Effector memory CD4-positive, alpha-beta T cell (primary cell): ENCODE measurements at places on chromosomes 13 and 19.

DNA sequence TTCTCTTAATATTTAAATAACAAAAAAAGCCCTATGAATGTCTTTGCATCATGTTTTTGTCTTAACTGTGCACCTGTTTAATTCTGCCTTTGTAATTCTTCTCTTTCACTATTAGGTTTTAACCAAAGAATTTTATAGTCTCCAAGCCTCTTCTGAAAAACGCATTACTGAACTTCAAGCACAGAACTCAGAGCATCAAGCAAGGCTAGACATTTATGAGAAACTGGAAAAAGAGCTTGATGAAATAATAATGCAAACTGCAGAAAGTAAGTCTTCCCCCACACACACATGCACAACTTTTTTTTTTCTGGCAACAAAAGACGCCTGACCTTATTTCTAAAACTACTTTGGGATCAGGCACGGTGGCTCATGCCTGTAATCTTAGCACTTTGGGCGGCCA lies 126.5 kb downstream of the PIBF1 start:
- DNase-seq = no peak

DNA sequence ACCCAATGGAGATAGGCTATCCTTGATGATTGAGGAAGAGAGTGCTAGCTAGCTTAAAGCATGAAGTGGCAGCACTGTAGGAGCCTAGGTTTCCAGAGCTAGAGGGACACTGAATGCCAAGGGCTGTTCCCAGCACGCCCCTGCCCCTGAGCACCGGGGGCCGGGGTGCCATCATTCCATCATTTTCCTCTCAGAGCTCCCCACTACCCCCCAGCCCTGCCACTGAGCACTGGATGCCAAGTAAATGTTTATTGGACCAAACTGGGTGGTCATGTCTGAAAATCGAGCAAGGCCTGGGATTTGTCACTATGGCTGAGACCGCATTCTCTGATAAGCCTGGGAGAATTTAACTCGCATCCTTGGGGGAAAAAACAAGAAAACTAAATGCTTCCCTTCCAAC lies 142.8 kb downstream of the STK24 start:
- DNase-seq = no peak

GRCh38 chr13:83057119-83057518 lies 825.2 kb downstream of the SLITRK1 start:
- no peak for DNase-seq

- DNase-seq = no peak
Measured at GRCh38 chr19:52910648-52911047, 12.6 kb downstream of the ZNF888 start.

DNA sequence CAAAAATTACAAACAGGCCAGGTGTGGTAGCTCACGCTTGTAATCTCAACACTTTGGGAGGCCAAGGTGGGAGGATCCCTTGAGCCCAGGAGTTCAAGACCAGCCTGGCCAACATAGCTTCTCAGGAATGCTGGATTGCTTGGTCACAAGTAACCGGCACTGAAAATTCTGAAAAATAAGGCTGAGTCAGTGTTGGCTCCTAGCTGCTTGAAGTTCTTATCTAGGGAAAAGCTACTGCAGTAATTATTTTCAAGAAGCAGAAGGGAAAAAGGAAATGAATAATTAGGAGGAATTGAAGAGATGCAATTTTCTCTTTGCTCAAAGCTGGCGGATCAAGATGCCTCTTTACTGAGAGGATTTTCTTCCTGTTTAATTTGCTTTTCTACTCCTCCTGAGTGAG lies 75.0 kb upstream of the GTF3A start:
- no peak for DNase-seq

- no peak for DNase-seq
Measured at GRCh38 chr13:39954476-39954875, 299.0 kb downstream of the COG6 start.

DNA sequence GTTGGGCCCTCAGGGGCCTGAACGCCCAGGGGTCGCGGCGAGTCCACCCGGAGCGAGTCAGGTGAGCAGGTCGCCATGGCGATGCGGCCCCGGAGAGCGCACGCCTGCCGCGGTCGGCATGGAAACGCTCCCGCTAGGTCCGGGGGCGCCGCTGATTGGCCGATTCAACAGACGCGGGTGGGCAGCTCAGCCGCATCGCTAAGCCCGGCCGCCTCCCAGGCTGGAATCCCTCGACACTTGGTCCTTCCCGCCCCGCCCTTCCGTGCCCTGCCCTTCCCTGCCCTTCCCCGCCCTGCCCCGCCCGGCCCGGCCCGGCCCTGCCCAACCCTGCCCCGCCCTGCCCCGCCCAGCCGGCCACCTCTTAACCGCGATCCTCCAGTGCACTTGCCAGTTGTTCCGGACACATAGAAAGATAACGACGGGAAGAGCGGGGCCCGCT lies at the start of gene CCNA1:
CCNA1 (plus strand) TSS at position 390 of the 439 bp plus-strand sequence. CDS start 562 bp downstream, outside the sequence.
- DNase-seq = no peak

GRCh38 chr19:53849237-53849676 lies 18.4 kb upstream of the MYADM start:
- no peak for DNase-seq
